ENCODE measurements at places on chromosomes 12 and 14. TPM values are rescaled to one million over a fixed set of nuclear protein-coding genes. Genes with fewer than 3 reads are reported as not detected.
A peak's percentile ranks its signal among the peaks of the same experiment; 100 is the strongest.

LTB4R2 gene
- total RNA-seq: 9.3 TPM

KRT83 gene
- total RNA-seq: 0.33 TPM

TAS2R8 gene
- not detected for total RNA-seq

TRMT5 gene
- 15.8 TPM for total RNA-seq

ASB2 gene
- 0.22 TPM for total RNA-seq

DNA sequence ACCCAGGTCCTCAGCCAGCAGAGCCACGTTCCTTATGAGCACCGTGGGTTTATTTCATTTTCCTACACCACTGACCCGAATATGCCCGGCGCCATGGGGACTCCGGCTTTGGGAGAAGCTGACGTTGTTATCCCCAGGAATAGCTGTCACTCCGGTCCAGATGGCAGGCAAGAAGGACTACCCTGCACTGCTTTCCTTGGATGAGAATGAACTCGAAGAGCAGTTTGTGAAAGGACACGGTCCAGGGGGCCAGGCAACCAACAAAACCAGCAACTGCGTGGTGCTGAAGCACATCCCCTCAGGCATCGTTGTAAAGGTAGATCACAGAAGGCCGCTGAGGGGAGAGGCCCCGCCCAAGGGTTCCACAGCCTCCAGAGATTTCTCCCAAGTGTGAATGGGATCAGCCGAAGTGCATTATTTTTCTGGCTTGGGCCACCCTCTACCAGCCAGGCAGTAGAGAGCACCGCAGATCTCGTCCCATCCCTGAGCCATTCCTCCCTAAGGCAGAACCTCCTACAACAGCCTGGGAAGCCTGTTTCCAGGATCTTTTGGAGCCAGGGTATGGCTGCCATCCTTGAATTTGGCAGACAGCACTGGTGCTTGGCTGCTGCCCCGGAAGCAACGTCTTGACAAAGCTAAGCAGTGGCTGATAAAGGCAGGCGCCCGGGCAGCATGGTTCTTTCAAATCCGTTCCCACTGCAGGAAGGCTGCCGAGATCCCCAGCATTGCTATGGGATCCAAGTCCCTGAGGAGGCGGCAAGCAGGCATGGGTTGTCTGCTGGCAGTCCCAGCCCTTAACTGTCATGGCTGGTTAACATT is 17.8 kb downstream of the CDK2AP1 start:
- H3K4me3 ChIP-seq: no peak overlapping the region
- no peak overlapping the region for H3K27ac ChIP-seq
- no peak for DNase-seq
- no peaks in the 10 kb centered on the region for H3K27me3 ChIP-seq

GRCh38 chr12:31574803-31575575 is 15.9 kb downstream of the DENND5B start:
- DNase-seq: no peak
- no peaks in the 10 kb centered on the region for H3K36me3 ChIP-seq
- H3K4me3 ChIP-seq: no peak overlapping the region
- no peaks in the 10 kb centered on the region for H3K27me3 ChIP-seq
- H3K27ac ChIP-seq: no peak overlapping the region
- H3K4me1 ChIP-seq: no peaks in the 10 kb centered on the region

- H3K4me3 ChIP-seq: no peak overlapping the region
- H3K27ac ChIP-seq: no peak overlapping the region
- peaks cover 15% of the 10 kb centered on the region for H3K4me1 ChIP-seq
- no peaks in the 10 kb centered on the region for H3K36me3 ChIP-seq
These were observed 137.5 kb upstream of the MYL2 start for GRCh38 chr12:111057701-111058425.

- no peaks in the 10 kb centered on the region for H3K4me1 ChIP-seq
- no peaks in the 10 kb centered on the region for H3K36me3 ChIP-seq
- H3K27ac ChIP-seq: no peak overlapping the region
- H3K27me3 ChIP-seq: peaks cover 47% of the 10 kb centered on the region
These were observed 71.5 kb upstream of the SFSWAP start for GRCh38 chr12:131639270-131639940.

GRCh38 chr14:77142005-77142800 is 612 bp upstream of the ZDHHC22 start:
- H3K27me3 ChIP-seq: peaks cover 84% of the 10 kb centered on the region
- DNase-seq: no peak
- H3K36me3 ChIP-seq: no peaks in the 10 kb centered on the region
- H3K27ac ChIP-seq: no peak overlapping the region
- H3K4me3 ChIP-seq: peak overlapping the region; percentile 74
- H3K4me1 ChIP-seq: peaks cover 13% of the 10 kb centered on the region

DNA sequence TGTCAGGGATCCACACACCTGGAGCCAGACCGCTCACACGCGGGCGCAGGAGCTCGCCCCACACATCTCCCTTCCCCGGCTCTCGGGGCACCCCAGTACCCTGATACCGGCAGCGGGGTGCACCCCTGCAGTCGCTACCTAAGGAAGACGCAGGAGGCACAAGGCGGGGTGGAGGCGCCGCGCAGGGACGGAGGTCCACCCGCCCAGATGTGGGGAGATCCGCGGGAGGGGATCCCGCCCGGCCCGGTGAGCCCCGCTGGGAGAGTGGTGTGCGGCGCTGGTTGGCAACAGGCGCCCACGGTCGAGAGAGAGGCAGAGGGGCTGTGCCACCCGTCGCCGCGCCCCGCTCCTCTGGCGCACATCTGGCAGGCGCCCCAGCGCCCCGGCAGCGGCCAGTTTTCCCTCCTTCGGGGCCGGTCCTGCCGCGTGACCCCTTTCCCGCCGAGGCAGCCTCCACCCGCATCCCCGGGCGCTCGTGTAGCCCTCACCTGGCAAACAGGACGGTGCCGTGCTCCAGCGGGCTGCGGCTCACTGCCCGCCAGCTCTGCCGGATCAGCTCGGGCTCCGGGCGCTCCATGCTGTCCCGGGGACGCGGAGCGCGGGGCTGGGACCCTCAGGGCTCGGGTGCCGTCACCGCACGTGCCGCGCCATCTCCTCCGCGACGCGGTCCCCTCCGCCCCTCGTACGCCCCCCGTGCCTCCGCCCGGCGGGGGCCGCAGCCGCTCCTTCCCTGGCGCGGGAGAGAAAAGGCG is 469 bp downstream of the NGB start:
- peaks cover 8% of the 10 kb centered on the region for H3K27me3 ChIP-seq
- H3K4me1 ChIP-seq: no peaks in the 10 kb centered on the region
- H3K27ac ChIP-seq: no peak overlapping the region

DNA sequence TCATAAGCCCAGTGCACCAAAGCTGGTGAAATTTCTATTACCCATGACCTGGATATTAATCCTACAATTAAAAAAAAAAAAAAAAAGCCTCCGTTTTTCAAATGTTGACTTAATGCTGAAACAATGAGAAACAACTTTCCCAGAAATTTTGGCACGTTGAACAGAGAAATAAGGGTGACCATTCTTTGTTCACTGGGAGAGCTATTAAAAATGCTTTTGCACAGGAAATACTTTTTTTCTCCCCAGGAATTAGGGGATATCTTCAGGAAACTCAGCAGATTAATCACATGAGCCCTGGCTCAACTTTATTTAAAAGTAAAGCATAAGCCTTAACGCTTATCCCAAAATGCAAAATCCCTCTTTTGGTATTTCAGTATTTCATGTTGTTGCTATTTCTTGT is 54.8 kb upstream of the FLRT2 start:
- no peak overlapping the region for H3K27ac ChIP-seq
- peaks cover 7% of the 10 kb centered on the region for H3K4me1 ChIP-seq
- no peak overlapping the region for H3K4me3 ChIP-seq
- no peaks in the 10 kb centered on the region for H3K36me3 ChIP-seq
- DNase-seq: no peak

DNA sequence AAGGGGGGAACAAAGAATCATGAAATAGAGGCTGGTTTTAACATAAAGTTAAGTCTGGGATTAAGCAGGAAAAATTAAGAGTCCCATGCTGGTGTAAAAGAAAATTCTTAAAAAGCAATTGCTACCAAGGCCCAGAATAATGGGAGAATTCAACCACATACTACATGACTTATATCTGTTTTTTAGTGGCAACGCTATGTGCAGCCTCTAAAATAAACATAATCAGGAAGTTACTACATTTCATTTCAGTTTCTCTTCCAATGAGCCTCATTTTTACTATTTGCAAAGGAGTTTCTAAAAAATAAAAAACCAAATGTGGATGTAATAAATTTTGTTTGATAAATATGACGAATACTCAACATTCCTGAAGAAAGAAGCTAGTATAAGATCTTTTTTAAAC is 58.1 kb downstream of the CPNE8 start:
- H3K27me3 ChIP-seq: no peaks in the 10 kb centered on the region
- H3K36me3 ChIP-seq: no peaks in the 10 kb centered on the region
- H3K27ac ChIP-seq: no peak overlapping the region
- no peak overlapping the region for H3K4me3 ChIP-seq
- H3K4me1 ChIP-seq: no peaks in the 10 kb centered on the region
- DNase-seq: no peak

GRCh38 chr12:103415681-103416080 is 80.1 kb downstream of the C12orf42 start:
- H3K27ac ChIP-seq: no peak overlapping the region
- no peaks in the 10 kb centered on the region for H3K4me1 ChIP-seq
- H3K36me3 ChIP-seq: no peaks in the 10 kb centered on the region
- no peak overlapping the region for H3K4me3 ChIP-seq

- H3K36me3 ChIP-seq: no peaks in the 10 kb centered on the region
- no peak overlapping the region for H3K4me3 ChIP-seq
- no peaks in the 10 kb centered on the region for H3K27me3 ChIP-seq
These were observed 60.9 kb upstream of the FUT8 start for GRCh38 chr14:65351493-65352194.

DNA sequence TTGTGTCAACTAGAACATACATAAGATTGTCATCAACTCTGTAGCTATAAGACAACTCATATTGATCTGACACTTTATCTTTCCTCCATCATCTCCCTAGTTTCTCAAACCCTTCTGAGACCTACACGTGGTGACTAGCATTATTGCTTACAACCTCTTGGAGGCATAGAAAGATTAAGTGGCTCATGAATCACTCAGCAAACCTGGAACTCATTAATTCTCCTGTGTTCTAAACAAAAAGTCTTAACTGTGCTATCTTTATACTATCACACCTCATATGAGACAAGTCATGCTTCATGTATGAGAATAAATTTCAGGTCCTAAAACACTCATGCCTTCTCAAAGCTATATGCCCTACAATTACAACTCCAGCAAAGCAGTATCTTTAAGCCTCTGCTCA is 408.6 kb upstream of the SYT1 start:
- DNase-seq: no peak
- no peaks in the 10 kb centered on the region for H3K36me3 ChIP-seq
- peaks cover 9% of the 10 kb centered on the region for H3K4me1 ChIP-seq
- H3K27me3 ChIP-seq: no peaks in the 10 kb centered on the region
- H3K27ac ChIP-seq: no peak overlapping the region
- H3K4me3 ChIP-seq: no peak overlapping the region

All from PC-3 (cell line).